ENCODE measurements at places on chromosomes 11 and 22. TPM values are rescaled to one million over a fixed set of nuclear protein-coding genes. Genes with fewer than 3 reads are reported as not detected.

C11orf65 gene
- 0.19 TPM for polyA plus RNA-seq

- DNase-seq, result no peak
Measured at GRCh38 chr22:29313576-29314466, 1.7 kb downstream of the RASL10A start.

DNA sequence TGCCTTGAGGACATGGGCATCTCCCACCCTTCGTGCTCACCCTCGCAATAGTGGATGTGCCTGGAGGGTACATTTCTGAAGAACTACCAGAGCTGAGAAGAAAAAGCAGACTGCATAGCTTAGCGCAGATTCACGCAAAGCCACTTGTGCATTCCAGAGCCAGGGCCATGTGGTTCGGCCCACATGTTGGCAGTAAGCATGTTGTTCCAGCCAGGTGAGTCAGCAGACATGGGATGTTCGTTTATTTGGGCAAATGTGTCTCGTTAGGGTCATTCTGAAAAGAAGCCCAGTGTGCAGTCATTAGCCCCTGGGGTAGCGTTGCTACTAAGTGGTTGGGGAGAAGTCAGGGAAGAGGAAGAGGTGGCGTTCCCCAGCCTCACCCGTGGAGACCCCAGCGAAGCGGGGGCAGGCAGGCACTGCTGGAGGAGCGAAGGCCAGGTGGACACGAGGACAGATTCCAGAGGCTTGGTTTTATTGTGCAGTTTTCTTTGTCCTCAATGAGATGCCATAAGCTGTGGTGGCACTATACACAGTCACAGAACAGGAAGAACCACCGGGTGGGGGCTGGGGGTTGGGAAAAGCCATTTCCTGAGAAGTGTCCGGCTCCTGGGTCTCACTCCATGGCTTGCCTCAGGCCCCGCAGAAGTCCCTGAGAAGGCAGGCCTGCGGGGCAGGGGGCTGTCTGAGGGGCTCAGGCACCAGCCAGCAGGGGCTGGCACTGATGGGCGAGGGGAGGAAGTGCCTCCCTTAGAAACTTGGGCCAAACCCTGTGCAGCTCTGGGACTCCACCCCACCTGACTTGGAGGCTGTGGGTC, 5.0 kb downstream of the THY1 start:
- no peak for DNase-seq

- no peak for DNase-seq
Measured at GRCh38 chr11:61960532-61960931, 6.9 kb downstream of the FTH1 start.

- DNase-seq, result no peak
Measured at GRCh38 chr22:28907311-28908008, 24.1 kb downstream of the ZNRF3 start.

DNA sequence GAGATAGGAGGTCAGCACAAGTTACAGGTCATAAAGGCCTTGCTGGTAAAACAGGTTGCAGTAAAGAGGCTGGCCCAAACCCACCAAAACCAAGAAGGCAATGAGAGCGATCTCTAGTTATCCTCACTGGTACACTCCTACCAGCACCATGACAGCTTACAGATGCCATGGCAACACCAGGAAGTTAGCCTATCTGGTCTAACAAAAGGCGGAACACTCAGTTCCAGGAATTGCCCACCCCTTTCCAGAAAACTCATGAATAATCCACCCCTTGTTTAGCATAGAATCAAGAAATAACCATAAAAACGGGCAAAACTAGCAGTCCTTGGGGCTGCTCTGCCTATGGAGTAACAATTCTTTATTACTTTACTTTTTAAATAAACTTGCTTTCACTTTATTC, 43.5 kb upstream of the B3GAT1 start:
- DNase-seq, result no peak

Data from heart left ventricle (tissue), 16 donors.